Activated naive CD8-positive, alpha-beta T cell treated with anti-CD3 and anti-CD28 coated beads, Interleukin-2, amount 50 U/mL, for 24 hours (primary cell): ENCODE measurements at places on chromosomes 2 and 18.

DNA sequence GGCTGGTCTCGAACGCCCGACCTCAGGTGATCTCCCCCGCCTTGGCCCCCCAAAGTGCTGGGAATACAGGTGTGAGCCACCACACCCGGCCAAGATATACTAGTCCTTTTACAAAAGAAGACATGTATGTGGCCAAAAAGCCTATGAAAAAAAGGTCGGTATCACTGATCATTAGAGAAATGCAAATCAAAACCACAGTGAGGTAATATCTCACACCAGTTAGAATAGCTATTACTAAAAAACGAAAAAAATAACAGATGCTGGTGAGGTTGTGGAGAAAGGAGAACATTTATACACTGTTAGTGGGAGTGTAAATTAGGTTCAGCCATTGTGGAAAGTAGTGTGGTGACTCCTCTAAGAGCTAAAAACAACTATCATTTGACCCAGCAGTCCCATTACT is 26.4 kb downstream of the KLHL23 start:
- no peak for DNase-seq

DNA sequence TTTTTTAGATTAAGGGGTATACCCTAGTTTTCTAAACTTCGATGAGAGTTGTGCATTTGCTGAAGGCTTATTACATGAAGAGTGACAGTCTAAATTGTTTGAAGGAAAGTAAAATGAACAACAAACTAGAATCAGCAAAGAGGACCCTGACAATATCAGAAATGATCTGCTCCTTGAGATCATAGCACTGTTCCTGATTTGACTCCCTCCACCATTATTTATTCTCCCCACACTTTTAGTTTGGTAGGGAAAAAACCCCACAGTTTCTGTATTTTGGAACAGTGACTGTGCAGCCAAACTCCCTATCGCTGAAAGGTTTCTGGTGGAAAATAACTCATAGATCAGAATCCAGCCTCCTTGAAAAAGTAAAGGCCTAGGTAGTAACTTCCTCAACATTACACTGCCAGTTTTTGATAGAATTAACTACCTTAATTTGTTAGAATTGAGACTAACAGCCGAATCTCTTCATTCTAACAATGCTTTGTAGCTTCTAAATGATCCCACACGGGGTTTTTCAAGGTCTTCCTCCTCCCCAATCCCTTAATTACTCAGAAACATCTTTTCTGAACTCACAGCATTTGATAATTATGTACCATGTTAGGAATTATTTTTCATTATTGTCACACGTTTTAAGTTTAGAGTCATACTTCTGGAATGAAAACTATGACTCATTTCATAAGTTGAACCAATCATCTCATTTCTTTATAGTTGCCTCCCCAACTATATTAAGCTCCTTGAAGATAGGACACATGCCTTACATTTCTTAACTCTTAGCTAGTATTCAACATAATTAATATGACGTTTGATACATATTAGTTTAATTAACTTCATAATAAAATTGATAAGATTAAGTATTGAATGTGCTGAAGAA is 2.9 kb downstream of the MYL12A start:
- no peak for DNase-seq

- DNase-seq = no peak
Measured at GRCh38 chr2:100334929-100335328, 12.6 kb upstream of the LONRF2 start.

DNA sequence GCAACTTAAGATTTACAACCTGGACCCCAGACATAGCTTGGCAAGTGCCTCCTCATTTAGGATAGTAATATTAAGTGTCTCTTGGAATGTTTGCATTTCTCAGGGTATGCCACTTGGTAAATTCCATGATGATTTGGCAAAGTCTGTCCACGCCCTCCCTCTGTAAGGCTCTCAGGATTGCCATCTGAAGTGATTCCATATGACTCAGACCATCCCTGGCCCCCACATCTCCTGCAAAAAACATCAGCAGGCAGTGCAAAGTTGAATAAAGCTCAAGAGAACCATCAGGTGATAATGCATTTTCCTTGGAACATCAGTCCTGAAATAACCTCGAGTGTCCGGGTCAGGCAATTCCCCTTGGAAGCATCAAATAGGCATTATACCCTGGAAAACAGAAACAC is 27.1 kb upstream of the PIEZO2 start:
- no peak for DNase-seq

- no peak for DNase-seq
Measured at GRCh38 chr2:24351627-24351938, 8.8 kb downstream of the ITSN2 start.

- no peak for DNase-seq
Measured at GRCh38 chr2:127675331-127676261, at the start of gene LIMS2. Gene LIMS2 (minus strand): TSS chr2:127675530. CDS start chr2:127675024, 506 bp downstream.

DNA sequence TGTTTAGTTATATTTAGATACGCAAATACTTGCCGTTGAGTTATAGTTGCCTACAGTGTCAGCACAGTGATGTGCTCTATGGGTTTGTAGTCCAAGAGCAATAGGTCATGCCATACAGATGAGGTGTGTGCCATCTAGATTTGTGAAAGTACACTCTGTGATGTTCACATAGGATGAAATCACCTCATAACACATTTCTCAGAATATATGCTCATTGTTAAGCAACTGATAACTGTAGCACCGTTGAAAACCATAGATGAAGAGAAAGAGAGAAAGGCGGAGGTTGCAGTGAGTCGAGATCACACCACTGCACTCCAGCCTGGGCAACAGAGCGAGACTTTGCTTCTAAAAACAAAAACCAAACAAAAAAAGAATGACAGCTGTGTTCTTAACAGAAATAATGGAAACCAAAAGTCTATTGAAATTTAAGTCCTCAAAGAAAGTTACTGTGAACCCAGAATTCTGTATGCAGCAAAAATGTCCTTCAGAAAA is 9.5 kb downstream of the DGKD start:
- no peak for DNase-seq

- DNase-seq = no peak
Measured at GRCh38 chr2:100214265-100214971, 72.0 kb upstream of the AFF3 start.

DNA sequence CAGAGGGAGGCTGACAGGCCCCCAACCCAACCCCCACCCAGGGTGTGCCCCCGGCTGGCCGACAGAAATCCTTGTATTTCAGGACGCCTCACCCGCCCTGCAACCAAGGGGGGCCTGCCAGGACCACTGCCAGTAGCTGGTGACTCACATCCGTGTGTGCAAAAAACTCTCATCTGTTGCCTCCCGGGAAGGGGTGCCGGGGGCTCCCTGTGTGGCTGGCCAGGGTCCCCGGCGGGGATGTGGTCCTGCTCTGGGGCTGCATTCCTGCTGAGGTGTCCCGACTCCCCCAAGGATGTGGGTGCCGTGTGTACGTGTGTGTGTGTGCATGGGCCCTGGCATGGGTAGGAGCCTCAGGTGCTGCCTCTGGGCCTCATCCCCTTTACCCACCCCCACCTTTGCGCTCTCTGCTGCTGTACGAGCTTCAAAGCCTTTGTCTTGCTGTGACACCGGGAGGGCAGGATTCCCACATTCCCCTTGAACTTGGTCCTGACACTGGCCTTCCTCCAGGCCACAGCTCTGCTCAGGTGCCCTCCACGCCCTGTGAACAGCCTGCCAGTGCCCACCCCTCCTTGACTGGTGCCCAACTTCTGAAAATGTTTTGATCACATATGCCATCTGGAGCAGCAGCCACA is 226.3 kb upstream of the HDAC4 start:
- DNase-seq = no peak

DNA sequence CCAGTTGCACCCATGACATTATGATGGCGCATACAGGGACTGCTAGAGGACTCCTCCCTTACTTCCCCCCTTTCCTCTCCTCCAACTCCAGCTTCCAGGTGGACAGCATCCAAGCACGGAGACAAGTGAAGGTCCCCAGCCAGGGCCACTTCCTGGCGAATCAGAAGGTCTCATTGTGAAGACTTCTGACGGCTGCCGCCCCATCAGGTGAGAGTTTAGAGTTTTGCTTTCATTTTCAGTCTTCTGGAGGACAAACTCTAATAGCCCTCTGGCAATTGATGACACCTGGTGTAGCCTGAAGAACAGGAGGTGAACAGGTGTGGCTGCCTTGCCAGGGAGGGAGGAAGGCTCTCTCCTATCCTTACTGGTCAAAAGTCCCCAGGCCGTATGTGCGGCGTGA is 77.3 kb upstream of the KCNH7 start:
- DNase-seq = no peak

- DNase-seq = no peak
Measured at GRCh38 chr2:66523377-66523969, 88.5 kb downstream of the MEIS1 start.

GRCh38 chr2:61214171-61214570 is 52.2 kb downstream of the C2orf74 start:
- no peak for DNase-seq

DNA sequence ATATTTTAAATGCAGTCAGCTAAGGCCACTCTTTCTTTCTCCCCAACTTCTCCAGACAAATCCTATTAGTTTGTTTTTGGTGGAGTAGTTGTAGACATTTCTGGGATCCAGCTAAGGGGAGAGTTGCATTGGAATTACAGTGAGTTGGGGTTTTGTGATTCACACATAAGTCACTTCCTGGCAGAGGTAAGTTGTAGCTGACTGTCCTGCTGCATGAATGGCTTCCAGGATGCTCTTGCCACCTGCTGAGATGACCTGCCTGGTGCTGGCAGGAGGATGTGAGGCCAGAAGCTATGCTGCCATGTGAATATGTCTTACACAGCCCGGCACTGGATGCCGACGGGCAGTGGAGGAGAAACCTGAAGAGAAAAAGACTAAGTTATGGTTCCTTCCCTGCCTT is 243.7 kb downstream of the TDRD15 start:
- no peak for DNase-seq

DNA sequence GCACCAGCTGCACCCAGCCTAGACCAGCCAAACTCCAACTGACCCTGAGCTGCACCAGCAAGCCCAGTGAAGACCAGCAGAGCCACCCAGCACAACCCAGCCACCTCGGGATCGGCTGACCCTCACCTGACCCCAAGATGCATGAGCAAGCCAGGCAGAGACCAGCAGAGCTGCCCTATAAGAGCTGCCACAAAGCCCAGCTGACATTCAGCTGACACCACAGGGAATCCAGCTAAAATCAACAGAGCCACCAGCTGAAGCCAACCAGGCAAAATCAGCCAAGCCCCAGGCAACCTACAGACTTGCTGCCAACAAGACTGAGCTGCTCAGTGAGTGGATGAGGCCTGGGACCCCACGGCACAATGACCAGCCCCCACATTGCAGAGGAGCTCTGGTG is 54.6 kb downstream of the CYP27C1 start:
- no peak for DNase-seq

GRCh38 chr2:163888591-163888990 is 152.8 kb upstream of the FIGN start:
- DNase-seq = no peak

GRCh38 chr2:64985447-64985846 is 3.8 kb upstream of the SLC1A4 start:
- DNase-seq = no peak

DNA sequence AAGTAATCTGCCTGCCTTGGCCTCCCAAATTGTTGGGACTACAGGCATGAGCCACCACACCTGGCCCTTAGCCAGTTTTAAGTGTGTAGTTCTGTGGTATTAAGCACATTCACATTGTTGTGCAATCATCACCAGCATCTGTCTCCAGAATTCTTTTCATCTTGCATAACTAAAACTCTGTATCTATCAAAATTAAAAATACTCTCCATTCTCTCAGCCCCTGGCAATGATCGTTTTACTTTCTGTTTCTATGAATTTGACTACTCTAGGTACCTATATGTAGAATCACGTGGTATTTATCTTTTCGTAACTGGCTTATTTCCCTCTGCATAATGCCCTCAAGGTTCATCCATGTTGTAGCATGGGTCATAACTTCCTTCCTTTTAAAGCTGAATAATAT is 45.5 kb upstream of the CAVIN2 start:
- no peak for DNase-seq

GRCh38 chr2:178498137-178498536 is 17.9 kb downstream of the PLEKHA3 start:
- DNase-seq = no peak

- no peak for DNase-seq
Measured at GRCh38 chr18:46261799-46262198, 157.6 kb downstream of the HAUS1 start.

DNA sequence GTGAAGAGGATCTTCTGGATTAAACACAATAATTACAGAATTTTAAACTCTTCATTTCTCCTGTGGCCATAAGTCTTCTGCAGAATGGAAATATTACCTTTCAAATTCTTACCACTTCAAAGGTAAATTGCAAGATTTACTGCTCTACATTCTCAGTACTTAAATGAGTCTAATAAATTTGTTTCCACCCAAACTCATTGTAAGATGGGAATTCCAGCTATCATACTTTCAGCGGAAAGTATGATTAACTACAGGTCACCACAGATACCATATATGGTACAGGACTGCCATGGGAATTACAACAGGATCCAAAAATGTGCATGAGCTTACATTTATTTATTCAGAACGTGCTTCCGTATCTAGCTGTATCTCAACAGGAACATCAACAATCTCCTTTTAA is 3.1 kb downstream of the DSC3 start:
- DNase-seq = no peak

- DNase-seq = peak; percentile 24
Measured at GRCh38 chr2:209334188-209335017, 89.4 kb upstream of the MAP2 start.

- peak; percentile 10 for DNase-seq
Measured at GRCh38 chr18:62844850-62845643, 129.7 kb downstream of the PHLPP1 start.

GRCh38 chr2:169415233-169415748 is 53.0 kb upstream of the LRP2 start:
- DNase-seq = no peak

- no peak for DNase-seq
Measured at GRCh38 chr2:120053891-120054290, 41.0 kb downstream of the EPB41L5 start.

- DNase-seq = no peak
Measured at GRCh38 chr2:15788455-15788829, 151.9 kb upstream of the MYCN start.

DNA sequence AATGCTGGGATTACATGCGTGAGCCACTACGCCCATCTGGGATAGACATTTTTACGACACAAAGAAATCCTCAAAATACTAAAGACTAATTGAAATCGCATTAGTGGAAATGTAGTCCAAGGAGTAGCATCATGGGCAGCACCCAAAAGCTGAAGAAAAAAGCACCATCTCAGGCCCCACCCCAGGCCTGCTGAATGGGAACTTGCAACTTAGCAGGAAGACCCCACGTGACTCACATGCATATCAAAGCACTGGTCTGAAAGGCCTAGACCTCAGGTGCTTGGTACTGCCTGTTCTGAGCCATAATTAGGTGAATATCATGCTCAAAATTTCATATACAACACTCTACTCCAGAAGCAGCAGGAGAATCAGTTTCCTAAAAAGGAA is 28.9 kb downstream of the SPRED2 start:
- DNase-seq = no peak

- DNase-seq = no peak
Measured at GRCh38 chr2:42804338-42804737, 12.0 kb upstream of the HAAO start.

DNA sequence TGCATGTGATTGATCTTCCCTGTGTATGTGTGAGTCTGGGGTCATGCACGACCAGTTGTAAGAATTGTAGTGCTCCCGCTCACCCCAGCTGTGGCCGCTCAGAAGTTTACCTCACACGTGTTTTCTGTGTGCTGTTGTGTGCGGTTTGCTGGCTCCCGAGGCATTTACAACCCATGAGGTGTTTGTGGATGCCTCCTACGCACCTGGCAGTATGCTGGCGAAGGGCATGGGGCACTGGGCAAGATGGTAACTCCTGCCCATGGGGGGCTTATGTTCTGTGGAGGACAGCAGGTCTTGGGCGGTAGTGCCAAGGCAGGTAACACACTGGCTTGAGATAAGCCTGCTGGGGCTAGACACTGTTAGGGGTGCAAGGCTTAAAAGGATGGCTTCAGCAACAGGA is 102.6 kb upstream of the HS6ST1 start:
- no peak for DNase-seq

- DNase-seq = no peak
Measured at GRCh38 chr18:57131101-57131500, 15.8 kb upstream of the BOD1L2 start.
